ENCODE measurements at places on chromosomes 16 and 17.
A peak's percentile ranks its signal among the peaks of the same experiment; 100 is the strongest.

DNA sequence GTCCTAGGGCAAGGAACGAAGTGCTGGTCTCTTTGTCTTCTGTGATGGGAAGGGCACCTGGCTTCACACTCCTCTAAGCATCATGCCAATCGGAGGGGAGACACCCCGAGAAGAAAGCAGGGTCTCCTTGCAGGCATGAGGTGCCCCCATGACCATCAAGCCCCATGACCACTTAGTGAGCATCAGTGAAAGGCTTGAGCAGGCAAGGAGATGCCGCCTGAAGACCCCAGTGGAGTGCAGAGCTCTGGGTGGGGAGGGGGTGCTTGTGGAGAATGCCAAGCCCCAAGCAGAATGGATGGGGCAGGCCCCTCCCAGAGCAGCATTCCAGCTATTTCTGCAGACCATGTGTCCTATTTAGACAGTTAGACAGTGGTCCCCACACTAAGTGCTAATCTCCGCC, 232.7 kb upstream of the TNRC6C start:
- DNase-seq: no peak

DNA sequence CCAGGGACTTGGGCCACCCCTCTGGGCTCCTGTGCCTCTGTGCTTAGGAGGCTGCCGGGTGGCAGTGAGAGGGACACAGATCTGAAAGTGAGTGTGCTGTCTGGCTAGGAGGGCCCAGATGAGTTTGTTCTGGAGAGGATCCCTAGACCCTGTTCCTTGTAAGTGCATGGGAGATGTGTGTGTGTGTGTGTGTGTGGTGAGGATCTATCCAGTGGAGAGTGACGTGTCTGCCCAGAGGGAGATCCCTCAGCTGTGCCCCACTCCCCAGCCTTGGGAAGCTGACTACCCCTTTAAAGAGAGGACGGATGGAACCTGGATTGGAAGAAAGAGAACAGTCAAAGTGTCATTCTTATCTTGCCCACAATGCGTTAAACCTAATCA, 25.5 kb upstream of the CDC42EP4 start:
- no peak for DNase-seq

GRCh38 chr17:44311562-44312181, 3.3 kb downstream of the RUNDC3A start:
- no peak for DNase-seq

GRCh38 chr17:59026176-59026939, 80.3 kb downstream of the TRIM37 start:
- DNase-seq: no peak

GRCh38 chr17:57569021-57569420, 176.1 kb downstream of the CCDC182 start:
- DNase-seq: no peak

GRCh38 chr16:86019446-86020047, 120.6 kb downstream of the IRF8 start:
- DNase-seq: no peak

- no peak for DNase-seq
Observed at GRCh38 chr16:47016700-47017133, 43.2 kb upstream of the DNAJA2 start.

DNA sequence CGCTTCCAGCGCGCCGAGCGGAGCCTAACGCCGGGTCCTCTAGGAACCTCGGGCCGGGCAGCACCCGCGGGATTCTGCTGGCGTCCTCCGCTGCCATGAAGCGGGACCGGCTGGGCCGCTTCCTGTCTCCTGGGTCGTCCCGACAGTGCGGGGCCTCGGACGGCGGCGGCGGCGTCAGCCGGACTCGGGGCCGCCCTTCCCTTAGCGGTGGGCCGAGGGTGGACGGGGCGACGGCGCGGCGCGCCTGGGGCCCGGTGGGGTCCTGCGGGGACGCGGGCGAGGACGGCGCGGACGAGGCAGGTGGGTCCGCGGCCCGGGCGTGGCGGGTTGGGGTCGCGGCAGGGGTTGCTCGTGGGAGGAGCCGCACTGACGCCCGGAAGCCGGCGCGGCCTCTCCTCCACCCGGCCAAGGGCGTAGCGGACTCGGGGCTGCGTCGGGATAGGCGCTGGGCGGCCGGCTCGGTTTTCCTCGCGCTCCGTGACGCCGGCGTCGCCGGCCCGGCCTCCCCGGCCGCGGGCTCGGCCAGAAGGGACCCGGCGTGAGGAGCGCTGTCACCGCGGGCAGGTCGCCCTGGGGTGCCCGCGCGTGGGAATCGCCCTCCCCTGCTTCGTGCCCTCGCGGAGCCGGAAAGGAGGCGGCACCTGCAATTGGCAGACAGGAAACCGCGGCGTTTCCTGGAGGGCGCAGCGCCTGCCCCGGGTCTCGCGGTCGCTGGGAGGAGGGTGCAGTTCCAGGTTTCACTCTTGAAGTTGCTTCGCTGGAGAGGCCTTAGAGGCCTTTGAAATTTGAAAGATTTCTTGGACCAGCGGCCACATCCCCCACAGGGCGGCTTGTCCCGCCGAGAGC, 432 bp downstream of the ZNF276 start:
- DNase-seq: no peak

DNA sequence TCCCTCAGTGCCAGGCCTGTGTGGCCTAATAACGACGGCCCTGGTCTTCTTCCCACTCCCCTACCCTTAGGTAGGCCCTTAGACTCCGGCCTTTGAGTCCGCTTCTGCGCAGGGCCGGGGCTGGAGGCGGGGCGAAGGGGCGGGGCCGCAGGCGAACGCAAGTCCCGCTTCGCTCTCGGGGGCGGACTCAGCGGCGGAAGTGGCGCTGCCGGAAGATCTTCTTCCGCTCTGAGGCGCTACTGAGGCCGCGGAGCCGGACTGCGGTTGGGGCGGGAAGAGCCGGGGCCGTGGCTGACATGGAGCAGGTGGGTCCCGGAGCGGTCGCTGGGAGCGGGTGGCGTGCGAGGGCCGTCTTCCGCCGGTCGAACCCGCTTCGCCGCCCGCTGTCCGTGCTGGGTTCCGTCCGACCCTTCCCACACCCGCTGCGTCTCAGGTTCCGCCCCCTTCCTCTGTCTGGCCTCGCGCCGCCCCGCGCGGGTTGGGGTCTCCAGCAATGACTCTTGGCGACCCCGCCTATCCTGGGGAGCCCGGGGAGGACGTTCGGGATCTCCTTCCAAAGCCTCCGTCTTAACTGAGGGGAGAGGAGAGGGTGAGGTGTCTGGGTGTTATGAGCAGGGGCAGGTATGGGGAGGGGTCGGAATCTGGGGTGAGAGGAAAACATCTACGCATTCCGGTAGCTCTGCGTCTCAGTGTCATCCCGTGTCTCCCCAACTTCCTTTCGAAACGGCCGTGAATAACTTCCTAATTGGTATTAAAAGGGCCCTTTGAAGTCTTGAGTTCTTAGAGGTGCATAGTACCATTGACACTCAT, at the start of gene STARD3:
STARD3 (plus strand) TSS at position 218 of the 810 bp plus-strand sequence. CDS start 16,388 bp downstream, outside the sequence.
- peak; percentile 50 for DNase-seq

DNA sequence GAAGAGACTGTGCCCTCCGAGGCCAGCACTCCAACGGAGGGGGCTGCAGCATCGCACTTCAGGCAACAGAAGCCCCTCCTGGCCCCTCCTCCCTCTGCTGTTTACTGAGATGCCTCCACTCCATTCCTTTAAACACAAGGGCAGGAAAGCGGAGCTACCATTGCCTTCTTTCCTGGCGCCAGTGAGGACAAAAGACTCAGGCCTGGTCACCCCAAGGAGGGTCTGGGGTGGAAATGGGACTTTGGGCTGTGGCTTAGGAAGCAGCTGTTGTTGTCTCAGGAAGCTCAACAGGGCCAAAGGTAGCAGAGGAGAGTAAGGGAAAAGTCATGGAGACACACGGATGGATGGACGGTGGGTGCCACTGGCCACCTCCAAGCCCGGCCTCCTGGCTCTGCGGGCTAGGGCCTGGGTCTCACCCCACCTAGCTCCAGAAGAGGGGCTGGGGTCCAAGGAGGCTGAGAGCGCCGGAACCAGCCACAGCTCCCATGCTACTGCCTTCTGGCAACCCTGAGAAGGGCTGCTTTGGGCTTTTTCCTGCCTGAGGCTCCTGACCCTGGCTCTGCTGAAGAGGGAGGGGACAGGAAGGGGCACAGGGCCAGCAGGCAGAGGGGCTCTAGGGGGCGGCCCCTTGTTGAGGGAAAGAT, 11.1 kb downstream of the CD300LG start:
- DNase-seq: no peak

GRCh38 chr17:75824666-75825065, 19.5 kb downstream of the UNC13D start:
- DNase-seq: no peak

DNA sequence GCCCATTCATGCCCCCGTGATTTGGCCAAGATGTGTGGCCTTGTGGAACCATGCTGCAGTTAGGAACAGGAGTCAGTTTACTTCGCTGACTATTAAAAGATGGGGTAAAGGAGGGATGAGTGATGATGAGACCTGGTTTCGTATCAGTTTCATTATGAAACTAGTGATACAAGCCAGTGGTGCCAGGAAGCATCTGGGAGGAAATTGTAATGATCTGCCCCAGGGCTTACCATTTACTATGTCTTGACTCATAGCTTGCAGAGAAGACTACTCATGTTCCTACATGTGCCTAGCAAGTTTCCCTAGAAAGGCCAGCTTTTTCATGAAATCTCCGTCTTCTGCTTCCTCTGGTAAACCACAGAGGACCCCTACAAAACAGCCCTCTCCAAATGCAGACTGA, 23.2 kb downstream of the CDH3 start:
- DNase-seq: peak; percentile 61

DNA sequence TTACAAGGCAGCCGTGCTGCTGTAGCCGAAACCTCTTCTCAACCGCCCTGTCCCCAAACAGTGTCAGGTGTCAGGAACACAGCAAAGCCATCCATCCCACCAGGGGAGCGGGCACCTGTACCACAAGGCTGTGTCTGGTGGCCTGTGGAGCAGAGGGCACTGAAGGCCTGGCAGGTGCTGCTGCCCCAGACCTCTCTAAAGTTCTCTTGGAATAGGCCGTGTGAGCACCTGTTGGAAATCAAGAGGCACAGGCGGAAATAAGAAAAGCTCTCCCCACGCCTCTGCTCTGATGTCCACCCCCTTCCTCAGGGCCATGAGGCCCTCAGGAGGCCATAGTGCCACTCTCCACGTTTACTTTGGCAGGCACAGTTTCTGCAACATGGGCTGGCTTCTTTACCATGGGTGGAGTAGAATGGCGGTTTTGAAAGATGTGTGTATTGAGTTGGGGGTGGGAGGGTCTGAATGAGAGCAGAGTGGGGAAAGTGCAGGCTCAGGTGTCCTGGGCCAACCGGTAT, 99.9 kb upstream of the ZNF750 start:
- no peak for DNase-seq

GRCh38 chr17:39080421-39081078, 70.9 kb downstream of the PLXDC1 start:
- no peak for DNase-seq

DNA sequence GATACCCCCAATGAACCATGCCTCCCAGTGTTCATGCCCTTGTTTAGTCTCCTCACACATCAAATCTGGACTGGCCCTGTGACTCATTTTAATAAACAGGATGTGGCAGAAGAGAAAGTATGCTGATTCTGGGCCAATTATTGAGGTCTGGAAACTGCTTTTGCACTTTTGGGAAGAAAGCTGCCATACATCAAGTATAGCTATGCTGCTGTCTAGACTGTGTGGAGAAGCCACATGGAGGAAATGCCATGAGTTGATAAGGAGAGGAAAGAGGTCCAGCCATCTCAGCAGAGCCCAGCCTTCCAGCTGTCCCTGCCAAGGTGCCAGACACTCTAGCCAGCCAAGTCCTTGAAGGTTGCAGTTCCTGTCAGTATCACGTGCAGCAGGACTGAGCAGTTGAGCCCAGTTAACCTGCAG, 16.7 kb downstream of the RPRML start:
- peak; percentile 13 for DNase-seq

DNA sequence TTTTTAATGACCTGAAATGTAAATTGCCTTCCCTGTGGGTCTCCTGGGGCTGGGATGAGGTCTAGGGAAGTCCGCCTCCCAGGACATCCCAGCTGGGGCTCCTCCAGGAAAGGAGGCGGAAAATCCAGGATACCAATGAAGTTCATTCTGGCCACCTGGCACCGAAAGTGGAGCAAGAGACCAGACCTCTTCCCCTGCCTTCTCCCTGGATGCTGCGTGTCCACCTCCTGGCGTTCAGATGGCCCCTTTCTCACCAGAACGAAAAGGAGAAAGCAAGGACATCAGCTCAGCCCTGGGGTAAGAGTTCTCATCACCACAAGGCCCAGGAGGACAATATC, 20.4 kb downstream of the RBFOX3 start:
- DNase-seq: no peak

DNA sequence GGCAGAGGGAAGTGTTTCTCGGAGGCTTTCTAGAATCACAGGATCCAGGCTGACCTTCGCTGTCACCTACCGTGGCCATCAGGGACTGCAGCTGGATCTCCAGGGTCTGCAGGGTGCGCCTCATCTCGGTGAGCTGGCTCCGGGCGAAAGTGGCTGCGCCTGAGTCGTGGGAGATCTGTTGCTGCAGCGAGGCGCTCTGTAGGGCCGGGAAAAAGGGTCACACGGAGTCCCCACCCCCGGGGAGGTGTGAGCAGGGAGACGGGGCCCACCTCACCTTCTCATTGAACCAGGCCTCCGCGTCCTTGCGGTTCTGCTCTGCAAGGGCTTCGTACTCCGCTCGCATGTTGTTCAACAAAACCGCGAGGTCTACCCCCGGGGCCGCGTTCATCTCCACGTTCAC, 2.9 kb downstream of the KRT28 start:
- no peak for DNase-seq

DNA sequence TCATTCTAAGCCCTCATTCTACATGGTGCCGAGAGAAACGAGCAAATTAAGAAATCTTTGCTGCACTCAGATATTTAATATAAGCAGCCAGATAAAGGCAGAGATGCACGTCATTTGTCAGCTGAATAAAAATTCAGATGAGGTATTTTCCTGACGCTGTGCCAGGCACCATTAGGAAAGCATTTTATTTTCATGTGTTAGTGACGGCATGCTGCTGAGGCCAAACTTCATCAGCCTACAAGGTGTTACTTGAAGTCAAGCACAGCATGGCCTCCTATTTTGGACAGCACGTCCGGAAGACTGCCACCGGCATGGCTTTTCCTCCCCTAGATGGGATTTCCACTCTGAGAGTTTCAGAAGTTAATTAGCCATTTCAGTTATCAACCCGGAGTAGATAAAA, 70.3 kb downstream of the IRX3 start:
- no peak for DNase-seq

DNA sequence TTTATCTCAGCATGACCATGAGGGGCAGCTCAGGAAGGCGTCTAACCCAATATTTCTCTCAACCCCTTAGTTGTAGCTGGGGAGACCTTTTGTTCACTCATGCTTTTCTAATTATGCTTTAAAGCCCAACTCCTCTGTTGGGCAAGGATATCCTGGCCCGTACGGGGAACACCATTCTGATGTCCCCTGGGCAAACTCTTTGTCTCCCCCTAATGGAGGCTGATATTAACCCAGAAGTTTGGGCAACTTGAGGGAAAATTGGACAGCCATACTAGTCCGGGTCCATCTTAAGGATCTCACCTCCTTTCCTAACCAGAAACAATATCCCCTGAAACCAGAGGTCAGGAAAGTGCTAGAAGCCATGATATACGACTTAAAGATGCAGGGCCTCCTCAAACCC, 143.7 kb upstream of the COX10 start:
- DNase-seq: no peak

- no peak for DNase-seq
Observed at GRCh38 chr16:90053902-90054500, 23.1 kb downstream of the PRDM7 start.
